NCI-H69 (cell line): ENCODE measurements at places on chromosomes 13 and 19.

- DNase-seq: no peak
These were observed 129.5 kb upstream of the MCF2L start for GRCh38 chr13:112839356-112840105.

GRCh38 chr19:41531438-41532311 is 44.3 kb upstream of the CEACAM21 start:
- DNase-seq: no peak

- DNase-seq: no peak
These were observed 62.7 kb upstream of the ZNF726 start for GRCh38 chr19:23851966-23852365.

DNA sequence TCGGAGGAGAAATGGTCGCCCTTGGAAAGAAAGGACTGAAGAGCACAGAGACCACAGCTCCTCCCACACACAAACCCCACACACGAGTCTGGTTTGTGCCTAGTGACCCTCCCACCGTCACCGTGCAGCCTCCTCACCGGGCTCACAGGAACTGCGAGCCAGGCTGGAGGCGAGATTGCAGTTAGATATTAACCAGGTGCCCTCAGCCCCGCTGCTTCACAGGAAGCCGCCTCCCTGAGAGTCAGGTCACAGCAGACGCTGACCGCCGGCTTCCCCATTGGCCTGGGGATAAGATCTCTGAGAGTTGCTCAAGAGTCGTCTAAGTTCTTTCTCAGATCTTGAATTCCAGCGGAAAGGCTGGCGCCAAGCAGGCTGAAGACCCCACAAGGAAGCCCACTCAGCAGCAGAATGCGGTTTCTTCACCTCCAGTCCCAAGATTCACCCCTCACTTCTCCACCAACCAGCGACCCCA is 870 bp downstream of the ZNF44 start:
- DNase-seq: peak; percentile 62

GRCh38 chr13:94505730-94506129 is 26.2 kb upstream of the DCT start:
- no peak for DNase-seq

DNA sequence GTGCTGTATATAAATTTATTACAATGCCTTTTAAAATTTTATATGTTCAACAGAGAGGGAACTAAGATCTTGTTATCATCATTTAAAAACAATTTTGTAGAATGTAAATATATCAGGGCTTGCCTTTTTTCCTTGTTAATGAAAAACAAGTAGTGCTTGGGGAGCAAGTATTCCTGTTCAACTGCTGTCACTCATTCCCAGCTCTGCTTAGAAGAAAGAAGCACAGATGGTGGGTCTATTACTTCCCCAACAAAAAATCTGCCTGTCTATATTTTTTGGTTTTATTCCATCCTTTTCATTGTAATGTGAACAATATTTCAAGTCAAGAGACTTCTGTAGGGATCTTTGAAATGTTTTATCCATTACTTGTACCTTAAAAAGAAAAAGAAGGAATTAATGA is 503.9 kb downstream of the GPC5 start:
- no peak for DNase-seq

GRCh38 chr13:92804346-92804745 is 422.3 kb upstream of the GPC6 start:
- no peak for DNase-seq

DNA sequence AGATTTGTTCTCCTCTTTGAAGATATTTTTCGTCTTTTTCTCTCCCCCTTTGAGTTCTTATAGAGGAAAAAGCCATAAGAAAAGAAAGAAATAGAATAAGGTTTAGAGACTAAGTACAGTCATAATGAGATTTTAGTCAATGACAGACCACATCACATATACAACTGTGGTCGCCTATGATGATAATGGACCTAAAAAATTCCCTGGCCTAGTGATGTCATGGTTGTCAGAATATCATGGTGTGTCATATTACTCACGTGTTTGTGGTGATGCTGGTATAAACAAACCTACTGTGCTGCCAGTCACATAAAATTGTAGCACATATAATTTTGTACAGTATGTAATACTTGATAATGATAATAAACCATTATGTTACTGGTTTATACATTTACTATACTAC is 1096.1 kb downstream of the OLFM4 start:
- no peak for DNase-seq

- DNase-seq: no peak
These were observed 99.4 kb upstream of the SERP2 start for GRCh38 chr13:44273991-44274770.

DNA sequence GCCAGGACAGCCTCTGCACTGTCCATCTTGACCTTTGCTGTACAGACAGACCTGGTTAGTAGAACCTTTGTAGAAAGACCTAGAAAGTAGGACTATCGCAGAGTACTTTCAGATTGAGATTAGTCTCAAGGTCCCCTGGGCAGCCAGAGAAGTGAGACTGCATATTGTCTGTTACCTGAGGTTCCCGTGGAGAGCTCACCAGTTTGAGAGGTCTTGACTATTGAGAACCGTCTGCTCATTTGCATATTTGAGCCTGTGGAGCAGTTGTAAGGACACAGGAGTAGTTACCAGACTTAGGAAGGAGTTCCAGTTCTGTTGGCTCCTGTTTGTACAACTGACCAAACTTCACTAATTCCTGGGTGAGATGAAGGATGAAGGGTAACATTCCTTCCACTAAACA is 66.2 kb downstream of the SPATA13 start:
- DNase-seq: no peak

DNA sequence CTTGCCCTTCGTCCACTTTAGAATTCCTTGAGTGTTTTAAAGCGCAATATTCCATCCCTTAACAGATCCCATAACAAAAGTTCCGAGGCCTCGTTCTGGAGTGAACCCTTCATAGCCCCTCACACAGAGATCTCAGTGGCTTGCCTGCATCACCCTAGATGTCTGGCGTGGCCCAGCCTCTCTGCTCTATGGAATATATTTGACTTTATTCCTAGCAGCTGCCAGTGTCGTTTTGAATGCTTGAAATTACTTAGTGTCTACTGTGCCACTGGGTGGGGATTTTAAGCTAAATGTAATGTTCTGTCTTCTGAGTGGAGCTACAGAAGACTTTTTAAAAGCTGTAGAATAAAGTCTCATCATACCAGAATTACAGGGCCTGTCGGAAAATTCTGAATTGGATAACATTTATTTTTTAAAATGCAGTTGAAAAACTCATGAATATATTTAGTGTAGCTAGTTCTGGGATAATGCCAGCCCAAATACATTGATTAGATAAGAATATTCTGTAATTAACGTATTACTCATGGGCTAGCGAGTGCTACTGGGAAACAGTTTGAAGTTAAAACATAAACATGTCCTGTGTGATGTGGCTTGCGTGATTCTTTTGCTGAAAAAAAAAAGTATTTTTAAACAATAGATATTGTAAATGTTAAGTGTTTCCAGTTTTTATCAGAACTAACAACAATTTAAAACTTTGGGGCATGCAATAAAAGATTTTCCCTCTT is 111.8 kb downstream of the ESD start:
- no peak for DNase-seq

DNA sequence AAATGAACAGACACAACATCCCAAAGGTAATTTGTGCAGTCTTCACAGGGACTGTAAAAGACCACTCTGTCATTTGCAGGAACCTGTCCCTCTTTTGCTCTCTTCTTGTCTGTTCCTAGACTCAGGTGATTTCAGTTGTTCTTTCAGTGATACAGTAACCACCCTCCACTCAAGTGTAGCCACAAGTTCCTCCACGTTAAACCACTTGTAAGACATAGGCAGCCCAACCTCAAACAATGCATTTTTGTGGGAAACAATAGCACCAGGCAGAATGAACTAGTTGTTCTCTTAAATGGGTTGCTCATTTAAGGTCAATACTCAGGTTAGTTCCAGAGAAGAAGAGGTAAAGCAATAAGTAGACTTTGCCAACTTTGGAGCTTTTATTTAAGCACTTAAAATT is 359.4 kb downstream of the MZT1 start:
- no peak for DNase-seq

DNA sequence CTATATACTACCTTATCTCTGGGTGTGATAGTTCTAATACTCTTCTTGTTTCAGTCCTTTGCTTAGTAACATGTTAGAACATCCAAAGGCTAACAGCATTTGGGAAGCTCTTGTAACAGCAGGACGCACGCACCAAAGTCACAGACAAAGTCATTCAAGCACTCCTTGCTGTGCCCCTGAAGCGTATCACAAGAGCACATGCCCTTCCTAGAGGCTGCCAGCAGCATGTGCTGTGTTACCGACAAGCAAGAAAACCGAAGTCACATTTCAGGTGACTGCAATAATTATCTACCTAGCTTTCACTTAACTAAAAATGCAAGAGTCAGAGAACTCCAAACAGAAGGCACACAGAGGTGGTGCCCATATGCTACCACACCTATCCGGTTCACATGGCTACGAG is 194.1 kb downstream of the KLF12 start:
- DNase-seq: no peak

DNA sequence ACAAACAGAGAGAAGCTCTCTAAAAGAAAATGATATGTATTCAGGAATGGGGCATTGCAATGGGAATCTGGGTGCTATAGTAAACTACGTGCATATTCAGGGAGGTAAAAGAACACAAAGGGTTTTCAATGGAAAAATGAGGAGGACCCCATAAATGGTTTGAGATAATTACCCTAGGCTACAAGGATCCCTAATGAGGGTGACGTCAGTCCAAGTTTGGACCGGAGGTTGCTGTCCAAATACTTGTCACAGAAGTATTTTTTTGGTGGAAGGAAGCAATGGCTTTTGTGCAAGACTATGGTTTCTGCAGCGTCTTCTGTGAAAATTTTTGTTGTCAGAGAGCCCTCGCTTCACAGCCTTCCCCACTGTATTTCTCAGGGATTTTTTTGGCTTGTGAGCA is 995 bp upstream of the CEACAM18 start:
- no peak for DNase-seq

DNA sequence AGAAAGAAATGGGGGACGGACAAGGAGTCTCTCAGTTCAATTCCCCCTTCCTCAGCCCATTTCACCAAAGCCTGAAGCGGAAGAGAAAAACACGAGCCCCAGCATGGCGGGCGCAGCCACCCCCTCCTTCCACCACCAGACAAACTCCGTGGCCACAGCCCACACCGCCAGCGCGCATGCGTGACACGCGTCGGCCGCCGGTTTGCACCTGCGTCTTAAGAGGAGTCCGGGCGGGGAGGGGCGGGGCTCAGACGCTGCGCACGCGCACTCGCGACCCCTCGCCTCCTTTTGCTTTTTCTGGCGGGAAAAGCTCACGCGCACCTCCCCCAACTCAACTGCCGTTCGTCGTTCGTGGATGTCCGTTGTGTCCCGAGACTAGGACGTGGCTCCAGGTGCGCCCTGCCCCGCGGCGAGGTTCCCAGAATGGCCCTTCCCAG is at the start of gene KASH5:
TSS of gene KASH5 (plus strand) at position 314 of the 437 bp plus-strand sequence. CDS start 2,635 bp downstream, outside the sequence.
- peak; percentile 82 for DNase-seq

DNA sequence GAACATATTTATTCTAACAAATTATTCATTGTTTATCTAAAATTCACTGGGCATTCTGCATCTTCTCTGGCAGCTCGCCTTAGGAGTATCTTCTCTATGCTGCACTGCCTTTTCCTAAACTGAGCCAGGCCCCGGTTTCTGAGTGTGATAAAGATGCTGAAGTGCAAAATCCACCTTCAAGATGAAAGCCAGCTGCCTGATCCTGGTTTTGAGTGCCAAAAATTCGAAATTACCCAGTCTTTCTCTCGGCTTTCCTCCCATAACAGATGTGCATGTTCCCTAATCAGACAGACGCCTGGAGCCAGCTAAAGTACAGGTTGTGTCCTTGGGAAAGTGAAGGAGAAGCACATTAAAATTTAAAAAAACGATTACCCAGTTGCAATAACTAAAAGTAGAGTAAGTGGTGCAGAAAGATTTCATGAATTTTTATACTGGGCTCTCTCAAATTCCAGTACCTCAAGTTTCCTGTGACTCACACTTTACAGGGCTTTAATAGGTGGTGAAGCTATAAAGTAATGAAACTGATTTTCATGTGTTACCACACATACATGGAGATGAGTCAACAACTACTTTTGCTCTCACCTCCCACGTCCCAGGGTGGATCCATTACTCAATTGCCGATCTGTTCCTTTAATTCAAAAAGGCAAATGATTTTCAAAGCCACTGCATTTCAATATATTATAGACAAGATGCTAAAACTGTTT is 65.0 kb upstream of the GTF2F2 start:
- no peak for DNase-seq

DNA sequence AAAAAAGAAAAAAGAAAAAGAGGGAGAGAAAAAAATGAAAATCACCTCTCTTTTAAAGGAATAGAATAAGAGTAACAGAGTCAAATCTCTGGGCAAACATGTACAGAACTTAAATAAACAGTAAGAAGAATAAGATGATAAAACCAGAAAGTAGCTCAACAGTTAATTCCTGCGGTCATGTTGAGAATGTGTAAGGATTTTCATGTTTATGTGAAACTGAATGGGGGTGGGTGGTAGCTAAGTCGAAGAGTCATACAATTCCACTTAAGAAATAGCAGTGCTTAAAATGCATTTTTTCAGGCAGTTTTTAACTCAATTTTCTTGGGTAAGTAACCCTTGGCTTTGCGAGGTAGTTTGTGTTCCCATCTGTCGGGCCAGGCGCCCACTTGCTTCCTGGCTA is 60.9 kb downstream of the PEX11G start:
- DNase-seq: no peak

DNA sequence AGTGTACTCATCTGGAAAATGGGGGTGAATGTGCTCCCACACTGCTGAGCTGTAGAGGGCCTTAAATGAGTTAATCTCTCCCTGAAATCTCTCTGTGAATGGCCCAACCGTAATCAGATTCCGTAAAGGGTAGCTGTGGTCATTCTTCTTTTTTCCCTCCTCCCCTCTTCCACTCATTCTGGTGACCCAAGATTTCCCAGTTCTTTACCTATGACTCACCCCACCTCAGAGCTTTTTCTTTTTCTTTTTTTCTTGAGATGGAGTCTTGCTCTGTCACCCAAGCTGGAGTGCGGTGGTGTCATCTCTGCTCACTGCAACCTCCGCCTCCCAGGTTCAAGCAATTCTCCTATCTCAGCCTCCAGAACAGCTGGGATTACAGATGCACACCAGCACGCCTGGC is 33.3 kb upstream of the MUC16 start:
- DNase-seq: no peak

GRCh38 chr19:15372470-15372869 is 7.1 kb downstream of the AKAP8 start:
- DNase-seq: no peak

DNA sequence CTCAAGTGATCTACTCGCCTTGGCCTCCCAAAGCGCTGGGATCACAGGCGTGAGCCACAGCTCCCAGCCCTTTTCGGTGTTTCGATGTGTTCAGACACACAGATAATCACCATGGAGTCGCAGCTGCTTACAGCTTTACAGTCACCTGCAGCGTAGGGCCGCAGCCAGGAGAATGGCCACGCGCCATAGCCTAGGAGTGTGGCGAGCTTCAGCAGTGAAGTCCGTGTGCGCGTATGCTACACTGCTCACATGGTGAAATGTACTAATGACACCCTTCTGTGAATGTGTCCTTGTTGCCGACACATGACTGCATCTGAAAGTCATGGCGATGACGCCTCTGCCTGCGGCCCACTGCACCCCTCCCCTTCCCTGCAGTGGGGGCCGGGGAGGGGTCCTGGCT is 23.6 kb downstream of the AP3D1 start:
- no peak for DNase-seq

- peak; percentile 87 for DNase-seq
These were observed 25.0 kb upstream of the FXYD3 start for GRCh38 chr19:35090506-35091214.

- DNase-seq: peak; percentile 6
These were observed 51.1 kb downstream of the RFC3 start for GRCh38 chr13:33869005-33869404.

- DNase-seq: no peak
These were observed 983 bp downstream of the ZNF415 start for GRCh38 chr19:53131727-53132126.

GRCh38 chr19:29040292-29040691 is 172.7 kb downstream of the UQCRFS1 start:
- no peak for DNase-seq
